ENCODE measurements at places on chromosomes 2 and 18.

DNA sequence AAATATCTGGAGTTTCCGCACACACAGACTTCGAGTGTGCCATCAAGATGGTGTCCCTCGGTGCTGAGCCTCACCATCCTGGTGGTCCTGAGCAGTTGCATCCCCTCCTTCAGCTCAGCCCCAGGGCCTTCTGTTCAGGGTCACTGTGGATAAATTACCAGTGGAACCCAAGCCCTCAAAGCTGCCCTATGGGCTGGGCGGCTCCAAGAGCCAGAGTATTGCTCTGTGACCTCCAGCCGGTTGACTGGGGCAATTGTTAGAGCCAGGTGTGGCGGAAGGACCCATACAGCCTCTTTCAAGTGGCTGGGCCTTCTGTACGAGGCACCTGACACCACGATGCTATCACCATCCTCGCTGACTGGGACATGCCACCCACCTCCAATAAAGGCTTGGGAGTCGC, 215.5 kb downstream of the GBX2 start:
- DNase-seq, result no peak

DNA sequence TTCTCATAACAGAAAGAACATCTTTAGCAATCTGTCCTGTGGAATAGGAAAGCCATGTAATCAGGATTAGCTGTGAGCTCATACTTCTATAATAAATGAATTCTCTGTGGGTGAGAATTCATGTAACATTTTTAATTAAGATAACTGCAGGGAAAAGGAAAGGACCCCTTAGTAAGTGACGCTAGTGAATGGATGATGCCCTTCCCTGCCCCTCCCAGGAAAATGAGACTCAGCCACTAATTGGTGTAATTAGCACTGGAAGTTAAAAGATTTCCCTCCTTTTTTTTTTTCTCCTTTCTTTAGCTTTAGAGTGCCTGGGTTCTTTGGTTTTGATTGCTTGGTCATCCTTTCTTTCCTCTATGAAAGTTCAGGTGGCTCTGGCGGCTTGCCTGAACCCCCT, 90.3 kb downstream of the VWA3B start:
- DNase-seq, result no peak

GRCh38 chr2:20136149-20136548, 84.7 kb upstream of the LAPTM4A start:
- DNase-seq, result no peak

GRCh38 chr2:15779381-15780041, 160.8 kb upstream of the MYCN start:
- DNase-seq, result no peak

- DNase-seq, result no peak
These were observed 151.2 kb downstream of the SRBD1 start for GRCh38 chr2:45459860-45460259.

DNA sequence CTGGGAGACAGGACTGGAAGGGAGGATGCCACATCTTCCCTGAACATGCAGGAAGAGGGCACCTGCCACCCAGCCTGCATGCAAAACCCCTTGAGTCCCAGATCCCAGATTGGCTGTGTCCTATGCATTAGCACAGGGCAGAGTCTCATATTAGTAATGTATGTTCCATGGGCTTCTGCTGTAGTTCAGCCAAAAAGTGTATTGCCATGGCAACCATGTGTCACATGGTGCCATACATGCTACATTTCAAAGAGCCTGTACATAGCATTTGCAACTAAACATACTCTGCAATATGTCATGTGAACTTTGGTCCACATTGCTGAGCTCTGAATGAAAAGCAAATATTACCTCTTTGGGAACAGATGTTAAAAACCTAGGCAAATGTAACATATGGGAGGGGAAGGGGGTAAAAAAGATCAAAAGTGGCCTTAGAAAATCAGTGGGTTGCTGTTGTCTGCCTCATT, 78.4 kb downstream of the DPP4 start:
- DNase-seq, result no peak

DNA sequence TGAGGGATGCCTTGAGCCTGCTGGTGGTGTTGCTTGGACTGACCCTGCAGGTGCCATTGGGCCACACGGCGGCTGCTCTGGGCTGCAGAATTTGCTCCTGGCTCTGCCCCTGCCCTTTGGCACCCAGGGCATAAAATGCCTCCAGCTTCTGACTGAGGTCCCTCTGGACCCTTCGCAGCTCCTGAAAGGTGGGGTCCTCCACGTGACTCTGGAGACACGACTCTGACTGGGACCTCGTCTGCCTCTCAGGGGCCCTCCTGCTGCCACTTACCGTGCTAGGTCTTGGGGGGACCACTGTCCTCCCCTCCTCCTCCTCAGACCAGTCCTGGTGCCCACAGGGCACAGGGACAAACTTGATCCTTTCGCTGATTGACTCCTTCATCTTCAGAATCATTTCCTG, 2.1 kb downstream of the PCARE start:
- DNase-seq, result no peak

- peak; percentile 62 for DNase-seq
These were observed 106.3 kb downstream of the TTN start for GRCh38 chr2:178700922-178701342.

DNA sequence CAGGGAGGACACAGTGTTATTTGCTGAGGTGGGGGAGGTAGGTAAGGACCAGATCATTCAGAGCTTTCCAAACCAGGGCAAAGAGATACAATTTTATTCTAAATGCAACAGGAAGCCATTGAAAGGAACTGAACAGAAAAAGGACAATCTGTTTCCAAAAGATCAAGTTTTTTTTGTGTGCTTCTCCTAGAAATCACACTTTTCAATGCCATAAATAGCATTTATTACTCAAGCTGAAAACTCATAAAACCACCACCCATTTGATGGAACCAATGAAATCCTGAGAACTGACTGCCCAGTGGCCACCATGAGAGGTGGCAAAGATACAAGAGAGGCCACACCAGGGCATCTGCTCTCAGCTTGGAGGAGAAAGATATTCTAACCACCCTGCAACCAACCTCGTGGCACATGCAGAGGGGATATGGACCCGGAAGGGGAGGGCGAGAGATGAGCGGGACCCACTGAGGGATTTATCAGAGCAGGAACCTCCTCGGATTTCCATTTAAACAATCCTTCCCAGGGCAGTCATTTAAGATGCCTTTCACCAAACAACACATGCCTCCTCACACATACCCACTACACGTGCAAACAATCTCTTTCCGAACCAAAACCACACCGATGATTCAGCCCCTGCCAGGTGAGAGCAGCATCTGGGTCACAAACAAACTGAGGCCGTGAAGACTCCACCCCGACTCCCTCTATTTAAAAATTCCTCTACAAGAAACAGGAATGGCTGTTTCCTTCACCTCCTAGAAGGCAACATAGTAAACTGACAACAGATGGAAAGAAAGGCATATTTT, 8.8 kb downstream of the CYB5A start:
- peak; percentile 86 for DNase-seq

DNA sequence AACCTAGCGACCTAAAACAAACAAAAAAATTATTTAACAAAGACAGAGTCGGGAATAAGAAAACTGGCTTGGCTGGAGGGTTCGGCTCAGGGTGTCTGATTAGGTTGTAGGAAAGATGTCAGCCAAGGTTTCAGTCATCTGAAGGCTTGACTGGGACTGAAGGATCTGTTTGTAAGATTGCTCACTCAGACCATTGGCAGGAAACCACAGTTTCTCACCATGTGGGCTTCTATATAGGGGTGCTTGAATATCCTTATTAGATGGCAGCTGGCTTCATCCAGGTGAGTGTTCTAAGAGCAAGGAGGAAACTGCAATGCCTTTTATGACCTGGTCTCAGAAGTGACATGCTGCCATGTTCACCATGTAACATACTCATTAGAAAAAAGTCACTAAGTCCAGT, 999 bp upstream of the IL36B start:
- DNase-seq, result no peak

DNA sequence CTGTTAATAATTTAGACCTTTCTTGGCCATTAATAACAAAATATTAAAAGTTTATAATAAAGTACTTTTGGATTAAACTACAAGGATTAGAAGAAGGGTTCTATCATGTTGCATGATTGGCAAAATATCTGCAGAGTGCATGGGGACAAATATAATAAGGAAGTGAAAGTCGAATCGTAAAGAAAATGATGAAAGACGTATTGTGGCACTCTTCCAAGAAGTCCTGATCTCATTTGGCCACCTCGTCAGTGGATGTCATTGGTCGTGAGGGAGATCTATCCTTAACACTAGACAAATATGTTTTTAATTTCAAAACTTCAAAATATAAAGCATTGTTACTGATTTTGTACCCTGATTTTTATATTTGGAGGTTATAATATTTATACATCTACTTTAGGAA, 197.7 kb upstream of the STON1 start:
- no peak for DNase-seq

DNA sequence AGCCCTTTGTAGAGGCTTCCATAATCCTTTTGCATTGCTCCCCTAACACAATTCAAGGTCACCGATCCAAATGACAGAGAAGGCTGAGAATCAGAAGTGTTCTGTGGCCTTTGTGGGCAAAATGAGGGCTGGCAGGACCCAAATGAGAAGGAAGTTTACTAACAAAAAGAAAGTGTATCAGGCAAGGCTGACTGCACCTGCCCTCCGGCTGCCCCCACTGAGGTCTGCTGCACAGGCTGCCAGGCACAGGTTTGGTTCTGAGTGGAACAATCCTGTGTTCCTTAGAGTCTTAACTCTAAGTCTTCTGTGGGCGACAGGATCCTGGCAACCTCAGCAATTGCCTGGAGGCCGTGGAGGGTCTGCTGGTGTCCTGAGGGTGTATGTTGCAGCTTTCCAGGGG, 568.5 kb downstream of the CMPK2 start:
- DNase-seq, result no peak

DNA sequence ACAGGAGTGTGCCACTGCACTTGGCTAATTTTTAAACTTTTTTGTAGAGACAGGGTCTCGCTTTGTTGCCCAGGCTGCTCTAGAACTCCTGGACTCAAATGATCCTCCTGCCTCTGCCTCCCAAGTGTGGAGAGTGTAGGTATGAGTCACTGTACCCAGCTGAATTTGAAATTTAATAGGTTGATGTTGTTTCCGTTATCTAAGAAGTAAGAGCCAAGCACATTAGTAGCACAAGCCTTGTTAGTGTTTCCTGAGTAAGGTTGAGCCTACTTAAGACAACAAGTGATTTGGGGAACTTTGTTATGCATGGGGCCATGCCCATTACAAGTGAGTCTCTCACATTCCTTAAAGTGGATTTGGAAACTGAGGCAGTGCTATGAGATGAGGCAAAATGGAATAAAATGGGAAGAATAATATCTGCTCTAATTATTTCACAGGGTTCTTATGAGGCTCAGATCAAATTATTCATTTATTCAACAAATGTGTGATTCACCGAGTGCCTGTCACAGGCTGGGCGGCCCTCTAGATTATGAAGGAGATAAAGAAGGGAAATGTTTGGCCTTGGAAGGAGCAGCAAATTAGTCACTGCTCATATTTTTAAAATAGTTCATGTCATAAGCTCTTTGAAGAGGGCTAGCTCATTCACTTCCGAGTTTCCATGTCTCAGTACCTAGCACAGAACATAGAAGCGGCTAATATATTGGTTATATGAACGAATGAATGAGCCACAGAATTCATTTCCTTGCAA, 217.2 kb downstream of the LDLRAD4 start:
- DNase-seq, result peak; percentile 65

DNA sequence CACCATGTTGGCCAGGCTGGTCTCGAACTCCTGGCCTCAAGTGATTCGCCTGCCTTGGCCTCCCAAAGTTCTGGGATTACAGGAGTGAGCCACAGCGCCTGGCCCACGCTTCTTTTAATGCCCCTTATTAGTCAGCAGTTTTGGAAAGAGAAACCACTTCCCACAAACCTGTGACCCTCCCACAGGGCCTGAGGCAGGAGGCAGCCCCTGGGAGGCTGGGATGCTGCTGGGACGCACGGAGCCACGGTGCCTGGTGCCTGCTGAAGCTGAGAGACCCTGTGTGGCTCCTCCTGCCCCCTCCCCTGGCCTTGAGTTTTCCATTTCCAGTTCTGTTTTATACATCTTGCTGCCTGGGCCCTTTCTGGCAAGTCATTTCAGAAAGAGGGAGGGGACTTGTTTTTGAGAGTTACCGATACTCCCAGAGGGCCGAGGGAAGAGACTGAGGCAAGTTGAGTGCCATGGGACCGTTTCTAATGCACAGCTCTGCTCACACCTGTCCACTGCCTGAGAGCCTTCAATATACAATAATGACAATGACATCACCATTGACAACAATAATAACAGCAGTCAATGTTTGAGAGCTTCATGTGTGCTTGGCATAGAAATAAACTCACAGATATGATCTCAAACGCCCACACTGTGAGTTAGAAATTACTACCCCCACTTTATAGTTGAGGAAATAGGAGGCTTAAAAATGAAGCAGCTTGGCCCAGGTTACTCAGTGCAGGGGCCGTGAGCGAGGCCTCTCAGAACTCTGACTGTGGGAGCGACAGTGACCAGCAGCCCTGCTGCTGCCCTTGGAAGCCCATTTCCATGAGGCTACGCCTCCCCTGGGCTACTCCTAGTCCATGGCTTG, 78.1 kb upstream of the YWHAQ start:
- DNase-seq, result no peak

- DNase-seq, result no peak
These were observed 17.9 kb downstream of the PIAS2 start for GRCh38 chr18:46899274-46899948.

DNA sequence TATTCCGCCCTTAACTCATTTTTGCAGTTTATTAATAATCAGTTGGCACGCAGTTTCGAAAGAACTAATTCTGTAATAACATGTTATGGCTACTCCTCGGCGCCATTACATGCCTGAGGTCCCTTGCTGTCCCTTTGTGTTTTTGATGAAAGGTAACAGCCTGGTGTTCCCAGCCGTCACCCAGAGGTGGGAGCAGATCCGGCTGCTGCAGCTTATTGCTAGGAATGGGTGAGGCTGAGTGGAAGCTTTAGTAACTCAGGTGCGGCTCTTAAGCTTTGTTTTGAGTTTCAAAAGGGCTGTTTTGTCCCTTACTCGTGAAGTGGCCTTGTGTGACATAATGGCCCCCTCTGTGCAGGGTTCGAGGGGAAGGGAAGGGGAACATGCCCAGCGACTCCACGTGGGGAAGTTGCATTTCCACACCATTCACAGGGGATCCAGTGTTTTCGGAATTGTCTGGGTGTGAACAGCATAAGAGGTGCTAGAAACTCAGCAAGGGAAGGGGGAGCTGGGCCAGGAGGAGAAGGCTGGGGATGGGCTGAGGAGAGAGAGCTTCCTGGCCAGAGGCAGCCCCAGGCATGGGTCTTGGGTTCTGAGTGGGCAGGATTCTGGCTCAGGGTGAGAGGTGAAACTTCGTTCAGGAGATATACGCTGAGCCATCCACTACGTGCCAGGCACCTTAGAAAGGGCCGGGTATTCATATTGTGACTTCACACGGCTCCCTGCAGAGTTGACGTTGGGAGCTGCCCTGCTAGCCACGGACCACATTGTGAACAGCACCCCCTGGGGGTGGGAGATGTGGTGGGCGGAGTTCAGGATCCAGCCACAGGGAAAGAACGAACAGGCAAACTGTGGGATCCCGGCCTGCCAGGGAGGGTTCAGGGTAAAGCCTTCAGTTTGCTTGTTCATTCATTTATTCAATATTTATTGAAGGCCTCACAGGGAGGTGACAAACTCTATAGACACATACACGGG, 84.4 kb downstream of the TGOLN2 start:
- DNase-seq, result peak; percentile 27

- DNase-seq, result peak; percentile 83
These were observed 20.5 kb downstream of the TYMS start for GRCh38 chr18:677951-678381.

All from PC-3 (cell line).